ENCODE measurements at places on chromosomes 6 and 20. TPM values are rescaled to one million over a fixed set of nuclear protein-coding genes. Genes with fewer than 3 reads are reported as not detected.

GRCh38 chr20:23242104-23242503, 108.5 kb upstream of the NXT1 start:
- DNase-seq = no peak

DNA sequence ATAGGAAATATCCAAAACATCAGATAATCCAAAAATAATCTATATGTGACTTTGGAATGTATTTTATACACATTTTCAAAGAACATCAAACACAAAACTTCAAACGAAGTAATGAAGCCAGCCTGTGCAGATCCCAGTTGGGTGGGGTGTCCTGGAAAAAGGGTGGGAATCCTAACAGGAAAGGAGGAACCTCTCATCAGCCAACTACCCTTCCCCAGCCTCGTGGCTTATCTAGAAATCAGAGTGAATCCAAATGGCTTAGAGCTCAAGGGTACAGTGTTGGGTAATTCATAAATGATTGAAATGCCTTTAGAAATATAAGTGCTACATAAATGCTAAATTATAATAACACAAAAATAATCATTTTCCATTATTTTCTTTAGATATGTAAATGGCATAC, 115.1 kb upstream of the SOX4 start:
- no peak for DNase-seq

GRCh38 chr6:143941852-143942627, 66.0 kb downstream of the PLAGL1 start:
- DNase-seq = no peak

DNA sequence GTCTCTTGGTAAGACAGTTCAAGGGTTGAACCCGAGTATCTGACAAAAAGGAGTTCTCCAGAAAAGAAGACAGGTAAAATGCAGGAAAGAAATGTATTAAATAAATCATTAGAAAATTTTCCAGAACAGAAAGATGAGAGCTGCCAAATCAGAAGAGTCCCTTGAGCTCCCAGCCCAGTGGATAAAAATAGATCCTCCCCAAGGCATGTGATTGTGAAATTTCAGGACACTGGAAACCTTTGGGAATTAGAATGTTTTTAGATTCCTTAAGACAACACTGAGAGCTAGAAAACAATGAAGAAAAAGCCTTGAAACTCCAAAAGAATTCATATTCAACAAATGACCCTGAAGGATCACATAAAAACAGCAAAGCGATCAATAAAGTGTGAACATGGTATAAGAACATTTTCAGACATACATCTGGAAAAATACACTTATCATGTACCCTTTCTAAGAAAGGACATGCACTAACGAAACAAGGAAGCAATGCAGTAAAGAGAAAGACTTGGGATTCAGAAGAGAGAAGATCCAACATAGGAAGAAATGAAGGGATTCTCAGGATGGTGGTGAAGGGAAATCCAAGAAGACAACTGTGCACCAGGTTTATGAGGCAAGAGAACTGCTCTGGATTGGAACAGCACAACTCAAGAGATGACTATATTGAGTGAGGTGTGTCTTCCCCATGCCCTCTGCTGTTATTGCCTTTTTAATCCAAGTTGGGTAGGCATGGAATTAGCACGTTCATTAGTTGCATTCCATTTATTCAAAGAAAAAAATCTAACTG, 390.4 kb downstream of the SYNE1 start:
- DNase-seq = no peak

DEFB124 gene
- polyA plus RNA-seq = 1.0 TPM
